ENCODE measurements at places on chromosomes 12 and 14.

DNA sequence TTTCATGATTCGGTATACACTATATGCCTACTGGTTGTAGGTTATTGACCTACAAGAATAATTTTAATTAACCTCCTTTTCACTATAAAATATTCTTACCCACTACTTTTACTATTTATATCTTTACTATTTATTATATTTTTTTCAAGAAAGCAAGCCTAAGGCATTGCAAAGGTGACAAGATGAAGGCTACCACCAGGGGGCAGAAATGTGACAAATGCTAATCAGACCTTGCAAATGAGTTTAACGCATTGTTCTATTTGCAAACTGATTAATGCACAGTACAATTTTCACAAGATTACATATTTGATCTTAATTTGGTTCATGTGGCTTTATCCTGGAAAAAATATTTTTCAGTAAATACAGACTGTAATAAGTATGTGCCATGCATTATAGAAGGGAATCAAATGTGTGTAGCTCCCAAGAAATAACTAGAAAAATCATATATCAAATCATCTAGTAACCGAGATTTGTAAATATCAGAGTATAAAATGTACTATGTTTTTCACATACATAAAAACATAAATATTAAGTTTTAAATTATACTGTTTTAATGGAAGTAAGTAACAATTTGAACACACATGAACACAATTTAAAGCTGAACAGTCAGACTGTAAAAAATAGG, 107.0 kb downstream of the ADAMTS20 start:
- DNase-seq, result peak; percentile 15

- no peak for DNase-seq
Observed at GRCh38 chr14:42535397-42535796, 928.7 kb downstream of the LRFN5 start.

DNA sequence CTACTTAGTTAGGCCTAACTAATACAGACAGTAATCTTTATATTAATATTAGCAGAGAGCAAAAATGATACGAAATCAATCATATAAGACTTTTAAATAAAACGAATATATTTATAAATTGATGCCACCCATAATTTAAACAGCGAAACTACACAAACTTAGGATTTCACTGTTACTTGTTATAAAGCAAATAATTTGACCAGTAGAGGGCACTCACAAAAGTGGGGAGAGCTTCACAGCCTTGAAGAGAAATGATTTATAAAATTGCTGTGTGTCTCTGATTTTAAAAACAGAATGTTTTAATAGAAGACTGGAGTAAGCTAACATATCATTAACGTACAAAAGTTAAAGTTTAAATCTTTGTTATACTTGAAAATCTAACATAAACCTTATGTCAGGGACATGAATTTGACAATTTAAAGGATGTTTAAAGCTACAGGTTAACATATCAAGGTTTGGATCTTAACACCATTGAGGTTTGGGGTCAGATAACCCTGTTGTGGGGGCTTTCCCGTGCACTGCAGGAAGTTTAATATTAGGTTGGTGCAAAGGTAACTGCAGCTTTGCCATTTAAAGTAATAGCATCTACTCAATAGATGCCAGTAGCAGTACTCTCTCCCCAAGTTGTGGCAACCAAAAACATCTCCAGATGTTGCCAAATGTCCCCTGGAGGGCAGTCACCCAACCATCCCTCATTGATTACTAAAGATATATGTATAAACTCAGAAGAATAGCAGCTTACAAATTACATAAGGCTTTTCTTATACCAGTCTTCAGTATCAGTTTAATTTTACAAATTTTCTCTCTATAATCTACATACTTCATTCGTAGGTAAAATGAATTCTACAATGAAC, 9.3 kb downstream of the KRAS start:
- DNase-seq, result no peak

DNA sequence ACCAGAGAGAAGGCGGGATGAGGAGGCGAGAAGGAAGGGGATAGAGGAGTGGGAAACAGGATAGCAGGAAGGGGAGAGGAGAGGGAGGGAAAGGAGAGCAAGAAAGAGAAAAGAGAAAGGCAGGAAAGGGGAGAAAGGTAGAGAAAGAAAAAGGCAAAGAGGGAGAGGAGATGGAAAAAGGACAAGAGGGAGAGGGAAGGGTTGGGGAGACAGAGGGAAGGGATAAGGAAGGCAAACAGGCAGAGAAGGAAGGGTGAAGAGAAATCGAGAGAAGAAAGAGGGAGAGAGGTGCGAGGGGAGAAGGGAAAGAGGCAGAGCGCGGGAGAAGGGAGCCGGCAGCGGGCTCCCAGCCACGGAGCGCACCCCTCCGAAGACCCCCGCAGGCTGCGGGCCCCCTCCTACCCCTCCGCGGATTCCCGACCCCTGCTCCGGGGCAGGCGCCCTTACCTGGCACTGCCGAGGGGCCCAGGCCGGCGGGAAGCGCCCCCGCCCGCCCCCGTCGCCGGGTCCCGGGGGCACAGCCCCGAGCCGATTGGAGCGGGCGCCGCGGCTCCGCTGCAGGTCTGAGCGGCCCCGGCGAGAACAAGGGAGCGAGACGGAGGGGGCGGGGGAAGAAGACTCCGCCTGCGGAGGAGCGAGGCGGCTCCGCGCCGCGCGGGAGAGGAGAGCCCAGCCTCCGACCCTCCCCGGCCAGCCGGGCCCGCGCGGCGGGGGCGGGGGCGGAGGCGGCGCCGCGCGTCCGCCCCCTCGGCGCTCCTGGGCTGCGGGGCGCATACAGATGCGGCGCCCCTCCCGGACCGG, at the start of gene CDH24:
TSS of gene CDH24 (minus strand) at position 565 of the 801 bp plus-strand sequence. CDS start 1,787 bp downstream, outside the sequence.
- peak; percentile 92 for DNase-seq

GRCh38 chr14:61287196-61287595, 6.1 kb upstream of the TMEM30B start:
- DNase-seq, result no peak

DNA sequence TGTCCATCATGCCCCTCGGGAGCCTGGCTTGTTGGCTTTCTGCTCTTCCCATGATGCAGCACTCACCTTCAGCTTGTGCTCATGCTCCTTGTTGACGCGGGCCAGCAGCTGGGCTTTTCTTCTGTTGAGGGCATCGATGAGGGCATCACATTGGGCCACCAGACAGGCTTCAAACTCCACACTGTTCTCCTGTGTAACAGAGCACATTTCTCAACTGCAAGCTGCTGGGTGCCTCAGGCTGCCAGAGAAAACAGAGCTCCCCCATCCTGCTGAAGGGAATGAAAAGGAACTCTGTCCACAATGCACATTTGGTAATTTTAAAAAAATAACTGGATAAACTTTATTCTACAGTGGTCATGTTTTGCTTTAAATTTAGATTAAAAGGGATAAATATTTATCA, 72.1 kb downstream of the TRIM9 start:
- DNase-seq, result no peak

GRCh38 chr14:92696366-92696765, 52.1 kb downstream of the LGMN start:
- DNase-seq, result no peak

DNA sequence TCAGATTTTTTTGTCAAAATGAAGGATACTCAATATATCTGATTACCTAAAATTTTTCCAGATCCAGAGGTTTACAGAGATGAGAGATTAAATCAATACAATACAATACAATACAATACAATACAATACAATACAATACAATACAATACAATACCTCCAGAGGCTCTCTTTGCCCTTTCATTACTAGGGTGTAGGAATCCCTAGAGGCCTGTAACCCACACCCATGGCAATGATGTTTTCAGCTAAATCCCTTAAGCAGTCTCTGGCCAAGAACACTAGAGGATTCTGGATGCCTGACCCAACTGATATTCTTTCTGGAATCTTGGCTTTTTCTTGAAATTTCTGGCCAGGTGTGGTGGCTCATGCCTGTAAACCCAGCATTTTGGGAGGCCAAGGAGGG, 23.7 kb upstream of the AEBP2 start:
- DNase-seq, result no peak

DNA sequence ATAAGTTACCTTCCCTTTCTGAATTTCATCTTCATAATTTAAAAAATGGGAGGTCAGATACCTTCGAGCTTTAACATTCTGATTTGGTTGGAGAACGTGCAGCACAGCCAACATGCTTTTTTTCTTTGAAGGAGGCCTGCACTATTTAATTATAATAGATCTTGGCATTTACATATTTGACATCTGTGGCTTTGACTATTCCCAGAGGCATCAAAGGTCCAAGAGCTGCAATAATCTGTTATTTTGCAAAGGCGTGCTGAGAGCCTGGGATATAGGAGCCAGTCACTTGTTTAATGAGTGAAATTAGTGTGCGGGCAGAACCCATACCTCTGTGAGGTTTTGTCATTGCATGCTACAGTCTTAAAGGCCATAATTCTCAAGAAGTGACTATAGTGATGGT, 26.4 kb downstream of the SLC8A3 start:
- no peak for DNase-seq

DNA sequence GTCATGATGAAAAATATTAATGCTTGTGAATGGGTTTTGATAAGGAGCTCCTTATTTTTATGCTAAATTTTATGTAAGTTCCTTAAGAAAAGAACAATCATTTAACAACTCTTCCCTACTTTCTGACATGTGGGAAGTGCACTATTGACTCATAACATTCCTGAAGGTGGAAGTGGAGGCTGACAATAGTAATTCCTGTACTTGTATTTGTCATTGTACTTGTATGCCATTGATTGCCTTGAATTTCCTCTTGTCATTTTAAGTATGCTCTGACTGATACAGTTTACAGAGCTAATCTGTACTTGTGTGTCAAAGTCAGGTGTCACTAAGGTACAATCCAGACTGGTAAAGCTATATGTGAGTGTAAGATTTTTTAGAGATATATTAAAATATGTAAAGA, 440.0 kb downstream of the SLC16A7 start:
- no peak for DNase-seq

GRCh38 chr14:32707742-32708500, 230.8 kb upstream of the NPAS3 start:
- DNase-seq, result no peak

GRCh38 chr14:65255583-65256461, 153.5 kb upstream of the MAX start:
- DNase-seq, result no peak

DNA sequence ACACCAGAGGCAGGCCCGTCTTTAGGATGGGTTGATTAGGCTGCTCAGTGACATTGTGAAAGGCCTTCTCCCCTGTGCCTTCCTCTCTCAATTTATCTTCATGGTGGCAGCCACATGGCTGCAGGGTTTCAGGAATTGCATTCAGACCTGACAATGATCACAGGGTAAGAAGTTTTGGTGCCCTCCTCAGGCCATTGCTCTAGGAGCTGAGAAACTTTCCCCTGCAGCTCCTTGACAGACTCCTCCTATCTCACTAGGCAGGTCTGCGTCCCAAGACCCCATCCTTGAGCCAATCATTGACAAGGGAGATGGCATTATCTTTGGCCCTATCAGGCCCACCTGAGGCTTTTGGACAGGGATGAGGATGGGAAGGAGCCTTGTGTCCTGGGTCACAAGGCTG, 57.4 kb upstream of the ANO4 start:
- DNase-seq, result no peak

Data from GM13977 (cell line).